Progenitor cell of endocrine pancreas (in vitro differentiated cells): ENCODE measurements at places on chromosomes 1 and 21. TPM values are rescaled to one million over a fixed set of nuclear protein-coding genes. Genes with fewer than 3 reads are reported as not detected.

The LCE1E gene
- not detected in 2 replicates for total RNA-seq

DNA sequence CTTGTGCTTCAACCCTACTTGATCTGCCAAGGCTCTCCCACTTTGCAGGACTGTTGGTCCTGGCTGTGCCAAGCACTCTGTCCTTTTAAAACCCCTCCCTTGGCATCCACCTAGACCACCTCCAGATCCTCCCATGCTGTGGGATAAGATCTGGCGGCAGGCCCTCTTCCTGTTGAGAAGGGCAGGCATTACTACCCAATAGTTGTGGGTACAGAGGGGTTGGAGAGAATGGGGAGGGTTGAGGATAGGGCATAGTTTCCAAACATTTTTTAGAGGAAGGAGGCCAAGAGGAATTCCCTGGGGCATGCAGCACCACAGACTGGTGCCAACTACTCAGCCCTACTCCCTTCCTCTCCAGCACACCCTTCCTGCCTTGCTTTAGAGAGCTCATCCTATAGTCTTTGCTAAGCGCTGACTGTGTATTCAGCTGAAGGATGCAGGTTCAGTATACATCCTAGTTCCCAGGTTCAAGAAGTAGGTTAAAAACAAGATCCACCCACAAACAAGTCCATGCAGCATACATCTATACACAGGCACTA is 70.7 kb downstream of the TRABD2B start:
- DNase-seq = no peak
- H3K36me3 ChIP-seq = no peaks in the 10 kb centered on the region
- no peak overlapping the region for H3K27ac ChIP-seq
- H3K4me1 ChIP-seq = peaks cover 7% of the 10 kb centered on the region
- H3K27me3 ChIP-seq = no peaks in the 10 kb centered on the region

DNA sequence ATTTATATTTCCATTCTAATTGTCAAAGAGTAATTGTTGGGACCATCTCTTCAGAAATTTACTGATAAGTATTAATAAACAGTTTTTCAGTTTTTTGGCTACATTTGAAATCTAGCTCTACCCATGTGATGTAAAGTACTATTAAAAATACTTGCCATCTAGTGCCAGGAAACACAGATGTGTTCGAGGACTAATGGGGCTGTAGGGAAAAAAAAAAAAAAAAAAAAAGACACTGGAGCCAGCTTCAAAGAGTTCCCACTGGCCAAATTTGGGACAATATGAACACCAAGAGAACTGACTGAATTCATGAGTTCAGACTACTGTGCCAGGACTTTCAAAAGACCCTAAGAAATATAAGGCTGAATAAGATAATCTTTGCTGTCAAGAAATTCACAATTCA is 65.2 kb upstream of the GFI1 start:
- H3K4me1 ChIP-seq = no peaks in the 10 kb centered on the region
- H3K4me3 ChIP-seq = no peak overlapping the region
- no peak overlapping the region for H3K27ac ChIP-seq
- DNase-seq = no peak

- H3K4me1 ChIP-seq = peaks cover 3% of the 10 kb centered on the region
- no peak overlapping the region for H3K27ac ChIP-seq
- H3K27me3 ChIP-seq = peaks cover 2% of the 10 kb centered on the region
- no peaks in the 10 kb centered on the region for H3K36me3 ChIP-seq
- no peak overlapping the region for H3K4me3 ChIP-seq
- DNase-seq = no peak
Observed at GRCh38 chr1:115284209-115284608, 53.8 kb downstream of the NGF start.

DNA sequence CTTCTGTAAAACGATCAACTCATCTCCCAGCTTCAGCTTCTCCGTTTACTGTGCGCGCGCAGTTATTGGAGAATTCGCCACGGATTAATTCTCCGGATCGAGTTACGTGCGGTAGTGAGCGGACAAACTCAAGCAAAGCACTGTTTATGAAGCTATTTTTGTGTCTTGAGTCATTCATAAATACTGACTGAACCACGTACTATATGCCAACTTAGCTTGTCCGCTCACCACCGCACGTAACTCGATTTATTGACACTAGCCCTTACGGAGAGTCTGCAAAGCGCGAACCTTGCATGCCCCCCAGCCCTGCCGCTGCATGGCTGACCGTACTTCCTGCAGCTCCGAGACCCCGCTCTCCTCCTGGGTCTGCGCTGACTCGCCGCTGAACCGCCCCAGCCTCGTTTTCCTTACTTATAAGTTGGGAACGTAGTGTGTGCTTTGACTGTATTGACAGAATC is 773 bp downstream of the CHD1L start:
- peak overlapping the region; percentile 87 for H3K4me3 ChIP-seq
- H3K4me1 ChIP-seq = peaks cover 64% of the 10 kb centered on the region
- peaks cover 1% of the 10 kb centered on the region for H3K36me3 ChIP-seq
- peak overlapping the region; percentile 81 for H3K27ac ChIP-seq
